ENCODE measurements at places on chromosomes 16 and 17.

DNA sequence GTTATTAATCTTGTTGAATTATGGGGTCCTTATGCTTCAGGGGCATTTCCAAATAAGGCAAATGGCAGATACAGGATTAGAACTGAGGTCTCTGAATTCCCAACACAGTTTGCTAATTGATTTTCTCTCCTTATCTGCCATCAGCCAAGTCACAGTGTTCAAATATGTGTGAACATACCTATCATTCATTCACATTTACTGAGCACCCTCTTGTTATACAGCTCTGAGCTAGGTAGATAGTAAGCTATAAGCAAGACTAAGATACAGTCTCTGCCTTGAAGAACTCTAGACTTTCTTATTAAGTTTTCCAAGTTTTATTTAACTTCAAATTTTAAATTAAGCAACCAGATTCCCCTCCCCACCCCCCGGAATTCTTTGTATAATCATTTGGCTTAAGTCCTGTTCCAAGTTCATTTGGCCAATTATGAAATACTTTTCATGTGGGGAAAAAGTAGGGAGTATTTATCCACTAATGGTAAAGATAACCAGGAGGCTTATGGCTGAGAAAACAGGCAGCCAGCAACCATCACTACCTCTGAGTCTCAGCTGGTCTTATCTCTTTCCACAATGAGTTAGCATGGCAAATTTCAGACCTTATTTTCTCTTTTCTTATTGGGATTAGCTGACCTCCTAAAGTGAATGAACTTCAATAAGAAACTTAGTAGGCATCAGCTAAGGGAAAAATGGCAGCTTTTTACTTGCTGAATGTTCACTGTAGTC, 31.4 kb upstream of the CORO6 start:
- DNase-seq: no peak

- DNase-seq: no peak
These were observed 166.7 kb downstream of the XYLT1 start for GRCh38 chr16:17304106-17304490.

GRCh38 chr16:2365397-2366294, 25.1 kb upstream of the ABCA3 start:
- no peak for DNase-seq

- DNase-seq: no peak
These were observed 528.5 kb upstream of the CDH5 start for GRCh38 chr16:65838001-65838400.

DNA sequence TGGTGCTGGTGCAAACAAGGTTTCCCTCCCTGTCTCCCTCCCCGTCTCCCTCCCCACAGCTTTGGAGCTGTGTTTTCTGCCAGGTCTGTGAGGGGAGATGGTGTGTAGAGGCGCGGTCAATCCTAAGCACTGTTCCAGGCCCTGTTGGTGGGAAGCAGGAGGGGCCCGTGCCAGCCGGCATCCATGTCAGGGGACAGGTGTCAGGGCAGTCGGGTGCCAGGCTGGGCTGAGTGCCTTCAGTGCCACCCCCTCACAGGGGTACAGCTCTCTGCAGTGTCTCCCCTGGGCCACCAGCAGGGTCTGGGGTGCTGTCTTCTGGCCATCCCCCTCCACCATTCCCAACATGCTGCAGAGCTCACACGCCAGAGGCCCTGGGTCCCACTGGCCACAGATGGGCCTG, 73.6 kb downstream of the KLHDC4 start:
- DNase-seq: no peak

GRCh38 chr16:82953517-82953916, 326.7 kb downstream of the CDH13 start:
- DNase-seq: no peak

Measured in suppressor macrophage treated with lipopolysaccharide for 4 hours (primary cell).